WTC11 (cell line): ENCODE measurements at places on chromosomes 6 and 20.
A peak's percentile ranks its signal among the peaks of the same experiment; 100 is the strongest.

- no peak for DNase-seq
Measured at GRCh38 chr20:52959125-52959524, 13.0 kb upstream of the TSHZ2 start.

DNA sequence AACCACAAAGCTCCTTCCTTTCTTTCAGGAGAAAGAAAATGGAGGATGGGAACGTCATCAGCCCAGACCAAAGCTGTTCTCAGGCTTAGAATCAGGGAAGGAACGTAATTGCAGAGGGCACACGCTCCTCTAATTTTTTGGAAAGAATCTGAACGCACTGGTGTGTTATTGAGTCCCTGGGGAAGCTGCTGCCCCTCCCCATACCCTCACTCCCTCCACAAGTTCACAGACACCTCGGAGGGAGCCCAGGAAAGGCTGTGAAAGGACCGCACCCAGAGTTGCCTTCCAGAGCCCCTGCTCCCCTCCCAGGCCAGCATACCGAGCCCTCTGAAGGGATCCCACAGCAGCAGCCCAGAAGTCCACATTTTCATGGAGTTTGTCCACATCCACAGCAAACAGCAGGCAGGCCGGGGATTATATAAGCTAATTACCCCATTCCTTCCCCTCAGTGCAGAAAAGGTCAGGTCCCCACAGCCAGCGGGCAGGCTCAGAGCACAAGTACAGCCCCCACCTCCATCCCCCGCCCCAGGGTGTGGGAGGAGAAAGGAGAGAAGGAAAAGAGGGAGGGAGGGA lies 53.7 kb downstream of the ANKRD60 start:
- DNase-seq = no peak

- no peak for DNase-seq
Measured at GRCh38 chr6:12490904-12491571, 200.9 kb downstream of the EDN1 start.

GRCh38 chr6:41464019-41464418 lies 82.2 kb upstream of the FOXP4 start:
- no peak for DNase-seq

DNA sequence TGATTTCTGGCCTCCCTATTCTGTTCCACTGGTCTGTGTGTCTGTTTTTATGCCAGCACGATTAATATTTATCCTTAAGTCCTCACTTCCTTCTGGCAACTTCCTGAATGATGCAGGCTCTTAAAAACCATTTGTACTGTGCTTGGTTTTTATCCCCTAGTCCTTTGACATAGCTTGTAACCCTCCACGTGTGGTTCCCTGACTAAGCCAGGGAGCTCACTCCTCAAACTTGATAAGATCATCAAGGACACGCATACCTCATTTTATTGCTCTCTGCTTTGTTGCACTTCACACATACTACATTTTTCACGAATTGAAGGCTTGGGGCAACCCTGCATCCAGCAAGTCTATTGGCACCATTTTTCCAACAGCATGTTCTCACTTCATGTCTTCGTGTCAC lies 166.4 kb upstream of the UST start:
- DNase-seq = no peak

GRCh38 chr20:60669211-60669610 lies 582.9 kb upstream of the CDH4 start:
- DNase-seq = no peak

GRCh38 chr20:2131366-2131765 lies 29.7 kb downstream of the STK35 start:
- DNase-seq = no peak

DNA sequence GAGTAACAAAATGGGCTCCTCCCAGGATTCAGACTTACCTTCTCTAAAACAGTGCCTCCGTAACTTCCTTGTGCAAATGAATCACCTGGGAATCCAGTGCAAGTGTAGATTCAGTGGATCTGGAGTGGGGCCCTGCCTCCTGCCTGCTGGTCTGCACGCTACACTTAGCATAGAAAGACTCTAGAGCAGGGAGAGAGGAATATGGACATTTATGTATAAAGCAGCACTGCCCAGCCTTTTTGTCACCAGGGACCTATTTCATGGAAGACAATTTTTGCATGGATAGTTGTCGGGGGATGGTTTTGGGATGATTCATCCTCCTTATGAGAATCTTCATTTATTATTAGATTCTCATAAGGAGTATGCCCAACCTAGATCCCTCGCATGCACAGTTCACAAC lies 42.3 kb upstream of the L3MBTL3 start:
- no peak for DNase-seq

DNA sequence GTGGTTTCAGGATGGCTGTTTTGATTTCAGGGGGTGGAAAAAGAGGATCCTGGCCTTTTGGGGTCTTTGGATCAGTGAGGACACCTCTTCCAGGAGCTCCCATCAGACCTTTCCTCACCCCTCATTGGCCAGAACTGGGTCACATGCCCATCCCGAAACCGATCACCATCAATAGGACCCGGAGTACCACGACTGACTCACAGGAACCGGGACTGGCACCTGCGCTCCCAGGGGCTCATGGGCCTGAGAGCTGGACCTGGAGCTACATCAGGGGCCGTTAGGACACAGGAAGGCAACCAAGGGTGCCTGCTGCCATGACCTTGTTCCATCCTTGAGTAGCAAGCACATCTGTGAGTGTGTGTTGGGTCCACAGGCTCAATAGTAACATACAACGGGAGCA lies 180.4 kb downstream of the BMP7 start:
- DNase-seq = no peak

GRCh38 chr6:7073082-7073820 lies 34.5 kb upstream of the RREB1 start:
- DNase-seq = no peak

DNA sequence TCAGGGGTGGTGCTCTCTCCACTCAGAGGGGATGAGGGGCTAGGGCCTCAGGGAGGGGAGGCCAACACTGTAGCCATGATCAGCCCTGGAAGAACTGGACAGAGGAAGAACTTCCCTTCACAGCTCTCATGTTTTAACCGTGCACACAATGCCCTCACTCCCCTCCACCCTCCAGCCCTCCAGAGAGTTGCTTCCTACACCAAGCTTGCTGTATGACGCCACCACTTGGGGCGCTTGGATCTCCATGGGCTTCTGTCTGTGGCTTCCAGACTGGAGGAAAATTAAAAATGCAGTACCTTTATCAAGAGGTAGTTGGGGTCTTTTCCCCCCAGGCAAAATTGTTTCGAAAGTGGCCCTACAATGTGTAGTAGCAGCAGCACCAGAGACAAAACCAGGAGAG lies 48.4 kb downstream of the ARHGAP40 start:
- no peak for DNase-seq

GRCh38 chr20:50403565-50404418 lies 106.4 kb upstream of the PTPN1 start:
- DNase-seq = no peak

- no peak for DNase-seq
Measured at GRCh38 chr6:128240024-128240428, 280.4 kb downstream of the PTPRK start.

- no peak for DNase-seq
Measured at GRCh38 chr20:59940956-59941294, 736 bp downstream of the FAM217B start.

DNA sequence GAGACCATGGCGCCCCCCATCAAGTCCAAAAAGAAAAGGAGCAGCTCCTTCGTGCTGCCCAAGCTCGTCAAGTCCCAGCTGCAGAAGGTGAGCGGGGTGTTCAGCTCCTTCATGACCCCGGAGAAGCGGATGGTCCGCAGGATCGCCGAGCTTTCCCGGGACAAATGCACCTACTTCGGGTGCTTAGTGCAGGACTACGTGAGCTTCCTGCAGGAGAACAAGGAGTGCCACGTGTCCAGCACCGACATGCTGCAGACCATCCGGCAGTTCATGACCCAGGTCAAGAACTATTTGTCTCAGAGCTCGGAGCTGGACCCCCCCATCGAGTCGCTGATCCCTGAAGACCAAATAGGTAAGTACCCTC lies 41.7 kb upstream of the NAA20 start:
- no peak for DNase-seq

DNA sequence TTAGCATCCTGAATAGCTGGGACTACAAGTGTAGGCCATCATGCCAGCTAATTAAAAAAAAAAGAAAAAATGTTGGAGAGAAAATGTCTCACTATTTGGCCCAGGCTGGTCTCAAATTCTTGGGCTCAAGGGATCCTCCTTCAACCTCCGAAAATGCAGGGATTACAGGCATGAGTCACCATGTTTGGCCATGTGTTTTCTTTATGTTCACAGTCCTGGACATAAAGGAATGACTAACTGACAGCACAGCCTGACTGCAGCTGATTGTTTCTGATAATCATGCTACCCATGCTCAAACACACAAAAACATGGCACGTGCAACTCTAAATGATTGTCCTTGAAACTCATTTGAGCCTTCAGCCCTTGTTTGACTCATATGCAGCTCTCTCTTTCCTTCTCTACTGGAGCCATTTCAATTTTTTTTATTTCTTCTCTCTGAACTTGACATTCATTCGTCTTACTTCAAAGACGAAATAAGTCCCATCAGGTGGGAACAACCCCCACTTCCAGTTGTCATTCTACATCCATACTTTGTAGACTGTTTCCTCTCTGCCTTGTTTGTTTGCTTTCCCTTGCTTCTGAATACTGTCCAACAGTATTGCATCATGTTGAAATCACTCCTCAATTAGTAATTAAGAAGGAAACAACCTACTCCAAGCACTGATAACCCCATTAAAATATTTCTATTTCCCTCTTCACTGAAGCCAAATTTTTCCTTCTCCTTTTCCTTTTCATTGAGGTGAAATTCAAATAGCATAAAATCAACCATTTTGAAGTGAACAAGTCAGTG lies 413.0 kb downstream of the BMP2 start:
- no peak for DNase-seq

DNA sequence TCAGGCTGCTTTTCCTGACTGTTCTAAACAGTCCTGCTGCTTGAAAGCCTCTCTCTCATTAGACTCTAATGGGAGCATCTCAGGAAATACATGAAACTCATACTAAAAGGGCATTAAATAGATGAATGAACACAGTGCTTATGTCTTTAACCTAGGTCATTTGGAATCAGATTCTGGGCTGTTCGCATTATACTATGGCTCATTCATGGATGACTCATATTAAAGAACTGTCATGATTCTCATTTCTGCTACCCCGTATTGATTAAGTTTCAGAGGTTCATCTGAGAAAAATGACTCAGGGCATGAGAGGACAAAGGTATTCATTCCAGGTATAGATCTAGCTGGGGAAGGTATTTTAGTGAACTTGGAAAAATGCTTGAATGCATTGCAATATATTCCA lies 335.5 kb downstream of the GJA1 start:
- DNase-seq = no peak

GRCh38 chr6:26465776-26466175 lies 8.0 kb downstream of the BTN2A1 start:
- no peak for DNase-seq

DNA sequence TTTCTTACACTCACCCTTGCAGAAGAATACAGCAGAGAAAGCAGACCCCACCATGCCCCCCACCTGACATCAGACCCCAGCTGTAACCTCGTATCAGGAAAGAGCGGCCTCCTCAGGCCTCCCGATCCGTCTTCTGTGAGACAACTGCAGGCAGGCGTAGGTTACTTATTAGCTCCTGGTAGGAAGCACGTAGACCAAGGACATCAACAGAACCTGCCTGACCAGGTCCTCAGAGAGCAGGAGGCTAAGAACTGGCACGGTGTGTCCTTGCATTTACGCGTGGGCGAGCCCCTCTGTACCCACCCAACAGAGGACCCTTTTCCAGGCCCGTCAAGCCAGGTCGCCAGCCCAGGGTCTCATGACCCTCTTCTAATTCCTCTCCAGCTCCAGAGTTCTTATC lies 51.0 kb downstream of the ABHD12 start:
- DNase-seq = no peak

- DNase-seq = no peak
Measured at GRCh38 chr6:106967936-106968555, 6.5 kb downstream of the CD24 start.

DNA sequence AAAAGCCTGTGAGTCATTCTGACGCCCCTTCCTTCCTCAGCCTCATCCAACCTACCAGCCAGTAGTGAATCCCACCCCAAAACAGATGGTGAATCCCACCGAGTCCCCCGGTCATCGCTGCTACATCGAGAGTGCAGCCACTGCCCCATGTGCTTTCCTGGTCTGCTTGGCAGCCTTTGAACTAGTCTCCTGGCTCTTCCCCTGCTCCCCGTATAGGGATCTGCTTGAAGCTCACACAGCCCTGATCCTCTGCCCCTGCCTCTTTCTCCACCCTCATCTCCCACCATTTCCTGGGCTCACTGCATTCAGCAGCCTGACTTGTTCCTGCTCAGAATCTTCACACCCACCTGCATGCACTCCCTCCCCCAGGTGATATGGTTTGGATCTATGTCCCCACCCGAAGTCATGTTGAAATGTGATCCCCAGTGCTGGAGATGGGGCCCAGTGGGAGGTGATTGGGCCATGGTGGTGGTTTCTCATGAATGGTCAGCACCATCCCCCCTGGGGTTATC lies 14.6 kb downstream of the SYNJ2 start:
- DNase-seq = no peak

DNA sequence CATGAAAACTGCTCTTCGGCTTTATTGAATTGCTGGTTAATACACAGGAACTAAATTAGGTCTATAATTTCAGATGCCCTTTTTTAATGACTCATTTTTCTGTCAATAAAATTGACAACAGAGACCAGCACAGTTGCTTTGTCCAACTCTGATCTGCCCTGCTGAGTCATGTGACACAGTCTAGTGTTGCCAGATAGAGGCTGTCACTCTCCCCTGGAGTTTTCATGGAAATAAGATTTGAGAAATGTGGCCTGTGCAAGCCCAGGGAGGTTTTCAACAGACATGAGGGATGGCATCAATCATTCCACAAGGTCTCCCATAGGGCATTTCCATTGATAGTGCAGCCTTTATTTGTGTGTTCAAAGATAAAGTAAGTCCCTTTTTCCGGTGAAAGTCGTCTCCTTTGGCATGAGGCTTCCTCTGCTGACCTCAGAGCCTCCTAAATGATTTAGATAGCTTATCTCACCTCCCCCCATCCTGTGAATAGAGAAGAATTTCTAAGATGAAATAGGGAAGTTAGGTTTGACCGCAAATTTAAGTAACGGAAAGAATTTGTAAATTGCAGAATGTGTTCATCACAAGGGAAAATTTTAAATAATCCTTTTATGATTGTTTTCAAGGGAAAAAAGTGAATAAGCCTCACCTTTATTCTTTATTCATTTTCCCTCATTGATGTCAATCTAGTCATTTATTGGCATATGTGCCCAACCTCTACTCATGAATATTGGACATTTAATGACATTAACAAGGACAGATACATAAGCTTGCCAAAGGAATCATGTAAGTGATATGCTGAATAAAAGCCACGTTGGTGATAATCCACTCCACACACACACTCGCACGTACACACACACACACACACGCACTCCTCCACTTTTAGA lies 277.7 kb downstream of the ADGB start:
- no peak for DNase-seq

DNA sequence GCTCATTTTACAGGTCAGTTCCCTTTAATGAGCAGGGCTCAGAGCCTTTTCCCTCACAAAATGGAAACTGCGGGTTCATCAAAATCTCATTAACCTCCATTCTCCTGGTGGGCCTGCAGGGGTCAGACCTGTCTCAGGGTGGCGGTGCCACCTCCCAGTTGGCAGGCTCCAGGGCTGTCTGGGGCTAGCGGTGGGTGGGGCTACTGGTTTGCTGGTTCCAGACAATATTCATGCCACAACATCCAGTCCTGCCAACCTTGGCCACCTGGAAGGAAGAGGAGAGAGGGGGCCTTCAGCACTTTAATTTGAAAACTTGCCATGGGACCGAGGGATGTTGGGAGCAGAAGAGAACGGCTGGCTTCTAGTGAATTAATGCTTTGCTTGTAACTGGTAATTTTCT lies 41.9 kb upstream of the CTNNBL1 start:
- DNase-seq = peak; percentile 69

- no peak for DNase-seq
Measured at GRCh38 chr6:122787721-122788120, 1.3 kb upstream of the SMPDL3A start.

- peak; percentile 37 for DNase-seq
Measured at GRCh38 chr6:130993292-130993765, 69.7 kb downstream of the EPB41L2 start.
